ENCODE measurements at places on chromosomes 11 and 22.

DNA sequence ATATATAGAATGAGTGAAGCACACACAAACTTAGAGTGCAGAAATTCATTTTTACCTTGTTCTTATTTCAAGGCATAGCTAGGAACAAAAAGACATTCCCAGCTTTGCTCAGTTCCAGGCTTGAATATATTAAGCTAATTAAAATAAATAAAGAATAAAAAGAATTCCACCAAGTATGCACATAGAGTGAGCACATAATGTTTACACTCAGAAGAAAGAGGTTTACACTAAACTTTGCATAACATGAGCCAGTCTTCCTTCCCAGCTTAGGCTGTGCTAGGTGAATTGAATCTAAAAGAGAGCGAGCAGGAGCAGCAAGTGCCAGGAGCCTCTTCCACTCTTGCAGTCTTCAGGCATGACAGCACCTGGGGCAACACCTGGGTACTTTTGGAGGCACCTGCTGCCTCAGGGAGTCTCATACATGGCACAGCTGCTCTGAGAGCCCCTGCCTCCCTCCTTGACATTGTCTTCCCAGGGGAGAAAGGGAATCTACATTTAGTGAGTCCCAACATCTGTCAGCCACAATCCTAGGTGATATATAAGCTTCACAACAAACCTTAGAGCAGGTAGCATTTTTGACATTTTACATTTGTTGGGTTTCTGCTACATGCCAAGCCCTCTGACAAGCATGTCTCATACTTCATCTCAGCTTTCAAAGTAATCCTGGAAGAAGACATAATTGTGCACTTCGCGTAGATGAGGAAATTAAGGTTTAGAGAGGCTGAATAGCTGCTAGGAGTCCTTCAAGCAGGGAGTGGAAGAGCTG is 732.7 kb upstream of the TENM4 start:
- no peak for DNase-seq

GRCh38 chr11:6356503-6357055 is 33.7 kb upstream of the SMPD1 start:
- DNase-seq = no peak

GRCh38 chr22:47681411-47682165 is 919.1 kb downstream of the TBC1D22A start:
- no peak for DNase-seq

- DNase-seq = no peak
Observed at GRCh38 chr11:11724994-11725393, 103.2 kb upstream of the GALNT18 start.

DNA sequence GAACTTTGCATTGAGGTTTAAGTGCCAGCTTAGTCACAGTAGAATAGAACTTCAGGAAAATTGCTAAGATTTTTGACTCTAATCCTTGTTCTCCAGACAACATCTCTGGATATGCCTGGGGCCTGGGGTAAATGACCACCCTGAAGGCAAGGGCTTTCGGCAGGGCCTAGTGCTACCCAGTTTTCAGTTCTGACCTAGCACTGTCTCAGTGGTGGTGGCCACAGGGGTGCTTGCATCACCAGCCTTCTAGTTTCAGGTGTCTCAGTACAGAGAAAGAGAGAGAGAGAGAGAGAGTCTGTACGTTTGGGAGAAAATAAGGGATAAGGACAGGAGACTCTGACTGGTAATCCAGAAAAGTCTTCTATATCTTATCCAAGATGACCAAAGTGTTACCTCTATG is 890.5 kb downstream of the JRKL start:
- DNase-seq = no peak

DNA sequence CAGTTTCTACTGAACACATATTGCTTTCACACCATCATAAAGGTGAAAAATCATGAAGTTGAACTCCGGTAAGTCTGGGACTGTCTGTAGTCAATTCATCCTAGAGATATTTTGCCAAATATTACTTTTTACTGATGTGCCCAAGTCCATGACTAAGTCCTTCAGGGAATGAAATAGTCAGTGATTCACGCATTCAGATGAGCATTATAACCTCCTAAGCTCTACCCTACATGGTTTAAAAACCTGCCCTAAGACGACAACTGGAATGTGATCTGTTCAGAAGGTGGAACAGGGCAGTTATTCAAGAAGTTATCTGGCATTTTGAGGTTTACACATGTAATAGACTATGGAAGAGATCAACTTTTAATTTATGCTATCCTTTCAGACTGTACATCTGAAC is 125.6 kb downstream of the TRPC6 start:
- no peak for DNase-seq

DNA sequence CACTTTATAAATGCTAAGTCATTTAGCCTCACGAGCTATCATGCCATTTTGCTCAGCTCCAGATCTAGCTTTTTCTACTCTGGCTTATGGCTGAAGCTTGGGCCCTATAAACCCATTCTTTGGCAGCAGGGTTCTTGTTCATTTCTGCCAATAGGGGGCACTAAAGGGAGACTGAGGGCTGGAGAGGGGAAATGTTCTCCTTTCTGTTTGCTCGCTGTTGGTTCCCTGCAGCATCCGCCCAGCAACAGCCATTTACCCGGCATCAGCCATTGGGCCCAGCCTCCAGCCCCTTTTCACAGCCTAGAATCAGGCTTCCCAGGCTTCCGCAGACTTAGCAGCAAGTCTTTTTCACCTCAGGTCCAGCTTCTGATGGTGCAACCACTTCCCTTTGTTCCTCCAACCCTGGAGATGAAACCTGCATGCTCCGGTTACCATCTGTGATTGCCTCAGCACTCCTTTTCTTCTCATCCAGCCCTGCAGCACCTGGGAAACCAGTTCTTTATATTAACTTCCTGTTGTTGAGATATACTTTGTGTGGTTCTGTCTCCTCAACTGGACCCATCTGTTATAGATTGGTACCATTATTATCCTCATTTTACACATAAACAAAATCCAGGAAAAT is 4.2 kb upstream of the ME3 start:
- peak; percentile 38 for DNase-seq

DNA sequence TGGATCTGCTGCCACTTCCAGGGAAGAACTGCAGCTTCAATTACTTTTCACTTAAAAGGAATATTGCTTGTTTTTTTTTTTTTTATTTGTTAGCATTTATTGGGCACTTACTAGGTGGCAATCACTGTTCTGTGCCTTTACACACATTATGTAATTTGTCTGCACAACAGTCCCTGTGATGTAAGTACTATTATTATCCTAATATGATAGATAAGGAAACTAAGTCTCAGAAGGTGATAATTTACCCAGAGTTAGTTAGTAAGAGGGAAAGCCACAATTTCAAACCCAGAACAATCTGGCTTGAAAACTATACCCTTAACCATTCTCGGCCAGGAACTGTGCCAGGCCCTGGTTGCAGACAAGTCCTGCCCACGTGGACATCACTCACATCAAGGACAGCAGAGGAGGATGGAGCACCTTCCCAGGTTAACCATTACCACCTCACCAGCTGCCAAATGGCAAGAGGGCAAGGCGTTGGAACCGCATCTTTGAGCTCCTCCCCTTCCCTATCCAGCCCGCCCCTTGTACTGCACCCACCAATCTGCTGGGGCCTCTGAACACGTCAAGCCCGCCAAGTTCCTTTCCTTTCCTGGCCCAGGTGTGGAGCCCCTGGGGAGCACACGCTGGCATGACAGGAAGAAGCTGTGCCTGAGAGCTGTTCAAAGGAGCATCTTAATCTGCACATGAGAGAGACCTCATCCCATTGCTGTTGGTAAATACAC is 78.4 kb downstream of the NAV2 start:
- no peak for DNase-seq

- DNase-seq = no peak
Observed at GRCh38 chr11:82365351-82365750, 368.3 kb downstream of the FAM181B start.

GRCh38 chr22:27784120-27784475 is 17.5 kb downstream of the MN1 start:
- DNase-seq = no peak

GRCh38 chr11:67194096-67194495 is 72.2 kb upstream of the GRK2 start:
- no peak for DNase-seq

- no peak for DNase-seq
Observed at GRCh38 chr11:64385945-64386704, 27.2 kb downstream of the RPS6KA4 start.

- DNase-seq = no peak
Observed at GRCh38 chr11:98100689-98101088, 920.1 kb upstream of the CNTN5 start.

- DNase-seq = no peak
Observed at GRCh38 chr22:50576070-50576469, 2.2 kb downstream of the CPT1B start.

GRCh38 chr11:72573855-72574445 is 100.3 kb downstream of the PDE2A start:
- no peak for DNase-seq

DNA sequence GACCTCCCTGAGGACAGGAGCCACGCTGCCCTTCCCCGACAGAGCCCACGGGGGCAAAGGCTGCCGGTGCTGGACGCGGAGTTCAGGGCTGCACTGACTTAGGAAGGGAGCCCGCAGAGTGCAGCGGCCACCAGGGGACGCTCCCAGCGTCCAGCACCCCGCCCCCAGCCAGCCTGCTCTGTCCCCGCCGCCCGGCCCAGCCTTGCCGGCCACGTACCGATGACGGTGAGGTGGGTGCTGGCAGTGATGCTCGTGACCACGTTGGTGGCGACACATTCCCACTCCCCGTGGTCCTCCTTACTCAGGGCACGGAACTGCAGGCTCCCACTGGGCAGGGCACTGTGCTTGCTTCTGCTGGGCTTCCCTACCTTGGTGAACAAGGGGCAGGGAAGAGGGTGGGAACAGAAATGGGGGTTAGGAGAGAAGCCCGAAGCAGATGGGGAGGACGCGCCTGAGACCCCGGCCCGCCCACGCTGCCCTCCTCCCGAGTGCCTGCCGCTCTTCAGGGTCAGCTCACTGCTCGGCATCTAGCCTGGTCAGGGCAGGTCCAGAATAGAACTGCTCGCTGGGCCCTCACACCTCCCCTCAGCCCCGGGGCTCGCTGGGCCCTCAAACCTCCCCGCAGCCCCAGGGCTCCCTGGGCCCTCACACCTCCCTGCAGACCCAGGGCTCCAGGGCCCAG is 25.9 kb downstream of the IGSF9B start:
- DNase-seq = no peak

DNA sequence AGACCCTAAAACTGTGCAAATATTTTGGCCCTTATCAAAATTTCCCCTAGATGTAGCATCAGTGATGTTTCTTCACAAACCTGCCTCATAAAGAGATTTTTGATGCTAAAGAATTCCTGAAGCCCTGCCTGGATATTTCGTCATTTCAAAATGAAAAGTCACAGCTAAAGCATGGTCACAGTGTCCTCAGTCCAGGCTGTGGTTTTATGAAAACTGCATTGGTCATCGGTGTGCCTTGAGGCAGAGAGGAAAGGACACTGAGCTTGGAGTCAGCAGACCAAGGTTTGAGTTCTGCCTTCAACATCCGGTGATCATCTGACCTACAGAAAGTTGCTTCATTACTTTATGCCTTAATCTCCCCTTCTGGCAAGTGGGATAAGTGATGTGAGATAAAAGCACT is 34.8 kb upstream of the ALKBH3 start:
- peak; percentile 42 for DNase-seq

DNA sequence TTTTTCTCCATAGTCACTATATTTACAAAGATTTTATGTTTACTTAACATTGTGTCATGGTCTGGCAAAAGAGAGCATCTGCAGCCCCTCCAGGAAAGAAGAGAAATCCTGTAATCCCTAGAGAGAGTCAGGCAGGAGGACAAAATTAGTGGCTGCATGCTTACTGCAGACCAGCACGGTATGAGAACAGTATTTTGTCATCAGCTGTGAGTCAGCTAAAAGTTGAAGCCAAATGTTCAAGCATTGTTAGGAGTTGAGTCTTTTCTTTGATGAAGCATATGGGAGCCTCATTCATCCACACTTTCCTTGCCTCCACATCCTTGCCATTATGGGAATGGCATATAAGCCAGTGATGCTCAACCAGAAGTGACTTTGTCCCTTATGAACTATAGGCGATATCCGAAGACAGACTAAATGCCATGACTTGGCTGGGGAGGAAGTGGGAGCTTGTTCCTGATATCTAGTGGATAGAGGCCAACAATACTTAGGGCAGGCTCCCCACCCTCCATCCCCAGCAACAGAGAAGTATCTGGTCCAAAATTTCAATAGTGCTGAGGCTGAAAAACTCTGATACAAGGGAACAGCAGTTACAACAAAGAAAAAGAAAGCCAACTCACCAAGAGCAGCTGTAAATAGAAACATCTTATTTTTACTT is 112.0 kb upstream of the OR5AK2 start:
- peak; percentile 18 for DNase-seq

DNA sequence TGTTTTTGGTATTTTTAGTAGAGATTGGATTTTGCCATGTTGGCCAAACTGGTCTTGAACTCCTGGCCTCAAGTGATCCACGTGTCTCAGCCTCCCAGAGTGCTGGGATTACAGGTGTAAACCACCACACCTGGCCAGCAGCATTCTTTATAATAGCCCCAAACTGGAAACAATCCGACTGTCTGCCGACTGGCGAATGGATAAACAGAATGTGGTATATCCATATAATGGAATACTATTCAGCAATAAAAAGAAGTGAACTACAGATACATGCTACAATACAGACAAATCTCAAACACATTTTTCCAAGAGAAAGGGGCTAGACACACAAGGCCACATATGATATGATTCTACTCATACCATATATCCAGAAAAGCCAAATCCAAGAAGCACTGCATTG is 151.3 kb downstream of the ST3GAL4 start:
- DNase-seq = no peak

DNA sequence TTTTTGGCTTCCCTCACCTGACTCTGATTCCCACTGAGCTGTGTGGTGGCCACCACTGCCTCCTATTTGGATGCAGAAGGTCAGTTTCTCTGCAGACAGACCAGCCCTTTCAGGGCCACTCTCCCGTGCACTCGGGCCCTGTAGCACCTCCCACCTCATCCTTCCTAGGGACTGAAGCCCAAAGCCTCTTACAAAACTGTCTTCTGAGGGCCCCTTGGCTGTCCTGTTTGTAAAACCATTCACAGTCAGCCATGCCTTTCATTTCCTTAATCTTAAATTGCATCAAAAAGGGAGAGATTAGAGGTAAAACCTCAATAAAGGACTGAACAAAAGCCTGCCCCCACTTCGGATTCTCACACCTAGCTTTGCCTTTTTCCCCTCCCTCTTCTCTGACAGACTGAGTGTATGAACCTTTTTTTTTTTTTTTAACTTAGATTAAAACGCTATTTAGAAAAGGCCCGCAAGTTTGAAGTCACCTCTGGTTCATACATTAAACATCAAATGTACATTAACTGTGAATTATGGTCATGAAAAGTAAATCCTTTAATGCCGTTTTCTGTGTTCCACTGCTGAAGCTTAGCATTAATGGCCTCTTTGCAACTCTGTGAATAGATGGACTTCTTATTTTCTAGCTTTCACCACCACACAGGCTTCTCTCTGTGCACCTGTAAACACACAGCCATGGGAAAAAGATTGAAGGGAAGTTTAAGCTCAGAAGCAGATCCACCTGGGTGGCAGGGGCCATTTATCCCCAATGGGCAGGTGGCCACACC is 247.2 kb upstream of the CADM1 start:
- DNase-seq = no peak

DNA sequence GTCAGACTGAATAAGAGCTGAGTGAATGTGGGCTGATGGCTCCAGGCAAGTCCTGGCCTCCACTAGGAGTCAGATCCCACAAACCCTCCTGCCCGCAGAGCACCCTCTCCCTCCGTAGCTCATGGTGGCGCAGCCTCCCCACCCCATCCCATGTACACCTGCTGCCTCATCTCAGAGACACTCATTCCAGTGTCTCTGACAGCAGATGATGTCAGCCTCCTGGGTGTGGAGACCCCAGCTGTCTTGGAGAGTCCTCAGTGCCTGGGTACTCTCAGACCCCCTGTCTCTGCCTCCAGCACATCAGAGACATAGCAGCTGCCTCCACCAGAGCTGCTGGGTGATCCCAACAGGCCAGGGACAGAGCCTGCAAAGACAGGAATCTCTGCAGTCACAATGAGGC is 9.5 kb downstream of the IGLL5 start:
- no peak for DNase-seq
